ENCODE measurements at places on chromosomes 16 and 17. TPM values are rescaled to one million over a fixed set of nuclear protein-coding genes. Genes with fewer than 3 reads are reported as not detected.

- DNase-seq, result no peak
Observed at GRCh38 chr17:20300436-20300934, 166.9 kb downstream of the LGALS9B start.

- DNase-seq, result no peak
Observed at GRCh38 chr17:11625878-11626277, 27.6 kb downstream of the DNAH9 start.

- no peak for DNase-seq
Observed at GRCh38 chr17:59617156-59617732, 2.5 kb upstream of the CLTC start.

GRCh38 chr16:49602201-49602975, 228.8 kb downstream of the C16orf78 start:
- DNase-seq, result no peak

DNA sequence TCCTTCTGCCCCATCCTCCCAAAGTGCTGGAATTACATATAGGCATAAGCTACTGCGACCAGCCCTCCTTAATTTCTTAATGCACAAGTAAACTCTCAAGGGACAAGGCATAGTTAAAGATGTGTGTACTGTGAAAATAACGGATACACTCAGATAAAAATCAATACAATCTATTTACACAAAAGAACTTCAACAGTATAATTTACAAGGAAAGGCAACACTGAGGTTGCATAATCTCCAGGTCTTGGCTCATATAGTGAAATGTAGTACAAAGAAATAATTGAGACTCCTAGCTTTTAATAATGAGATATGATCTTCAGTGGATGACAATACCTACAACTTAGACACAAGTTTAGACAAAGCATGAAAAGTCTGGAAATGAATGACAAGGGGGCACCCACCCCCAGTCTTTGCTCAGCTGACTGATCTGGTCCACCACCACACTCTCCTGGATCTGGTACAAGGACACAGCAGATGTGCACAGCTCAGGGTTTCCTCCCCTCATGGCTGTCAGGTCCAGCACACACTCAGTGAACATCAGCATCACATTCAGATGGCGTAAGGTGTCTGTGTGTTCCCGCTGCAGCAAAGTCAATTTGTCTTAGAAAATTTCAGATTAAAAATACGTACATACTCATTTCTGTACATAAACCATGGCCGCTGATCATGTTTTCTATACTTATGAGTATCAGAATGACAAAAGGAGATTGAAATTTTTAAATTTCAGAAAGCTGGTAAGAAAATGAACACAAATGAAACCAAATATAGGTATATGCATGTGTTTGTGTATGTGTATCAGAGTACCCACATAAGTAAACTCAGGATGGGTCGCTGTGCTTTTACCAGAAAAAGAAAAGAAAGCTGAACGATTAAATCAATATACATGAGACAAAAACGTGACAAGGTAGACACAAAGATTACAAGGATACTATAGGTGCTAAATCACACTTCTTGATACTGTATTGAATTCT, 33.7 kb upstream of the ALDH3A1 start:
- DNase-seq, result no peak

GRCh38 chr17:42182927-42183734, 2.1 kb downstream of the HCRT start:
- no peak for DNase-seq

- DNase-seq, result peak; percentile 63
Observed at GRCh38 chr16:67546761-67547422, 15.4 kb upstream of the CTCF start.

The PLA2G10 gene
- not detected for polyA plus RNA-seq

- no peak for DNase-seq
Observed at GRCh38 chr17:72788950-72789585, 303.4 kb downstream of the SLC39A11 start.

GRCh38 chr17:75707079-75707571, 14.1 kb upstream of the ITGB4 start:
- DNase-seq, result no peak

The RNF227 gene
- polyA plus RNA-seq, result 3.0 TPM

DNA sequence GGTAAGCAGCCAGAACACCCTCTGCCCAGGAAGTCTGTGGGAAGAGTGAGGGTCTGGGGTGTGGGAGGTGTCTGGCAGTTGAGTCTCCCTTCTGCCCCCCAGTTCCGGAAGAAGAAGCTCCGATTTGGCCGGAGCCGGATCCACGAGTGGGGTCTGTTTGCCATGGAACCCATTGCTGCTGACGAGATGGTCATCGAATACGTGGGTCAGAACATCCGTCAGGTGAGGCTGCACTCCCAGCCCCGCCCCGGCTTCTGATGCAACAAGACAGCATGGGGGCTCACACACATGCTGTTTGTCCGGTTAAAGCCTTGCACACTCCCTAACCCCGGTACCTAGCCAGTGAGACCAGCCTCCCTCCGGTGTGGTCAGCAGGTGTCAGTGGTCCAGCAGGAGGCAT, 4.0 kb upstream of the HSD3B7 start:
- DNase-seq, result no peak

The YBX2 gene
- polyA plus RNA-seq, result 1.2 TPM

The ACSM5 gene
- polyA plus RNA-seq, result 0.76 TPM

DNA sequence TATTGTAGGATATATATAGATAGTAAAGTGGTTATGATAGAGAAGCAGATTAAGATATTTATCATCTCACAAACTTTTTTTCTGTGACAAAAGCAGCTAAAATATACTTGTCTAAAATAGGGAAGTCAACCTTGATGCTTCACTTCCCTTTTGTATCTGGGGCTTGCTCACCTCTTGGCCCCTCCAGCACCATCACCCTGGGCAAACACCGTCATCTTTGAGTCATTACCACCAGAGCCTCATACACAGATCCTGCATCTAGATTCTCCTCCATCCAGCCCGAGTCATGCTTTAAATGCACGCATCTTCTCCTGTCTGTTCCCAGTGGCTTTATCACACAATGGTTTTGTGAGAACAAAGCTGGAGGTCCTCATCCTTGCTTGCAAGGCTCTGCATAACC, 1062.7 kb upstream of the EEF2KMT start:
- DNase-seq, result no peak

DNA sequence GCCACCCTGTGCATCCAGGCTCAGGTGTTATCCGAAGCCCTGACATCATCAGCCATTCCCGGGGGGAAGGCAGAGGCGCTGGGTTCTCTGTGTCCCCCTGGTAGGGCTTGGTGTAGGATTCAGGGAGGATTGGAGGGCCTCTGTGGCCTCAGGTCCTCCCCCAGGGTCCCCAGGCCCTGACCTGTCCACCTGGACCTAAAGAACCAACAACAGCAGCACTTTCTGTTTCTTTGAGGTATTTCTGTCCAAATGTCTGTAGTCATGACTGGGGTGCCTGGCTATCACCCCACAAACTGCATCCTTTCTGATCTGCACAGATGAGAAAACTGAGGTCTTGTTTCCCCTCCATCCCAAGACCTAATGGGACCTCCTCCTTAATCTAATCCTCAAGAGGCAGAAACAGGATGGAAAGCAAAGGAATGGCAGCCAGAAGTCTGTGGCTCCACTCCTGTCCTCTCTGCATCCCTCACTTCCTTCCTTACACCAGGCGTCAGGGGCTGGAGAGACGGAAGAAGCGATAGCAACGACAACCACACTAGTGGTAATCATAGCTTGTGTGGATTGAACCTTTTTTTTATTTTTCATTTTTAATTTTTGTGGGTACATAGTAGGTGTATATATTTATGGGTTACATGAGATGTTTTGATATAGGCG, 11.8 kb downstream of the NLRC5 start:
- no peak for DNase-seq

The CRK gene
- polyA plus RNA-seq, result 52.0 TPM

GRCh38 chr16:9109255-9109654, 17.8 kb downstream of the HAPSTR1 start:
- DNase-seq, result no peak

The DPEP1 gene
- 8.2 TPM for polyA plus RNA-seq

Data from right lung (tissue), 10 donors.